ENCODE measurements at places on chromosomes 12 and 14. TPM values are rescaled to one million over a fixed set of nuclear protein-coding genes. Genes with fewer than 3 reads are reported as not detected.

DNA sequence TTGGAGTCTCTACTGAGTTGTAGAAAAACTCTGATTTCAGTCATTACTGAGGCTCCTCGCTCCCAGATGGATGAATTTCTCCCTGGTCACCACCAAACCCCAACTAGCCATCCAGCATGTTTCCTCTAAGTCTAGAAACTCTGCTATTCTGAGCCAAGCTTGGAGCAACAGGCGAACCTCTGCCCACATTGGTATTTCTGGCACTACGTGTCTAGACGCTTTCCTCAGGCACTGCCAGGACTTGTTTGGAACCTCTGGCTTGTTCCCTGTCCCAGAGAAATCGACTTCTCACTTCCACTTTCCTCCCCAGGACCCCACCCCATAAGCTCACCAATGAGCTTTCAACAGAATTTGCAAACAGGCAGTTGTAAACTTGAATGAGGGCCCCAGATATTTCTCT lies 27.6 kb downstream of the WSCD2 start:
- no peak for DNase-seq

DNA sequence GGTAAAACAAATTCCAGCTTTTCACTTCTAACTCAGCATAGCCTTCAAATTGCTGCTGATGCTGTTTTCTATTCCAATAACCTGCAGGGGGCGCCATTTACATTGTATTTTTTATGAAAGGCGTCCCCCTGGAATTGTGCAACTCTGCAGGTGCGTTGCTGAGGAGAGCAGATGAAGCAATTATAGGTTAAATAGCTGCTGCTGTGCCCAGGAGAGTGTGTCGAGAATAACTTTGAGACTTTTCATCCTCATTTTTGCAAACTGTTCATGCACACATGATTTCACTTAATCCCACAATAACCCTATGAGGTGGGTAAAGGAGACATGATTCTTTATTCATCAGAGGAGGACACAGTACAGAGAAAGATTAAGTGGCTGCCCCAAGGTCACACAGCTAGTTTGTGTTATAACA lies 75.7 kb downstream of the MYRFL start:
- DNase-seq: peak; percentile 64

- no peak for DNase-seq
Measured at GRCh38 chr12:44193281-44193680, 357.4 kb downstream of the TMEM117 start.

GRCh38 chr14:100640471-100641273 lies 53.5 kb upstream of the BEGAIN start:
- no peak for DNase-seq

DNA sequence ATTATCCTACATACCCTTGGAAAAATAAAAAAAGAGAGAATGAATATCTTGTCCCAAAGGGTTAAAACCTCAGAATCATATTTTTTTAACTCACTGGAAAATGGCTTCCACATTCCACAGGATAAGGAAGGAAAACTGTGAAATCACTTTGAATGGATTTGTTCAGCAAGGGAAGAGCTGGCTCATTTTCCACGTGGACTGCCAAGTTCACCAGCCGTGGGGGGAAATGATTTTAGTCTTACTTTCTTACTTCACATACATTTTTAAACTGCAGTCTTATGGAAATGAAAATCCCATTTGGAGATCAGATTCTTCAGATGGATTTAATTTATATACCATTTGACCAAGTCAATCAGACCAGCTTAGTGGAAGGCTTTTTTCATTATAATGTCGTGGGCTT lies 29.9 kb upstream of the AEBP2 start:
- no peak for DNase-seq

Gene SYCP3
- 0.53 TPM for polyA plus RNA-seq

Gene DAO
- polyA plus RNA-seq: not detected

Gene TECPR2
- 13.8 TPM for polyA plus RNA-seq

Gene NEUROD4
- polyA plus RNA-seq: 0.09 TPM

Gene CHST11
- polyA plus RNA-seq: 17.1 TPM

Gene TBX5
- polyA plus RNA-seq: 50.6 TPM

Gene SLC25A21
- polyA plus RNA-seq: 3.1 TPM
